ENCODE measurements at places on chromosomes 12 and 14.

DNA sequence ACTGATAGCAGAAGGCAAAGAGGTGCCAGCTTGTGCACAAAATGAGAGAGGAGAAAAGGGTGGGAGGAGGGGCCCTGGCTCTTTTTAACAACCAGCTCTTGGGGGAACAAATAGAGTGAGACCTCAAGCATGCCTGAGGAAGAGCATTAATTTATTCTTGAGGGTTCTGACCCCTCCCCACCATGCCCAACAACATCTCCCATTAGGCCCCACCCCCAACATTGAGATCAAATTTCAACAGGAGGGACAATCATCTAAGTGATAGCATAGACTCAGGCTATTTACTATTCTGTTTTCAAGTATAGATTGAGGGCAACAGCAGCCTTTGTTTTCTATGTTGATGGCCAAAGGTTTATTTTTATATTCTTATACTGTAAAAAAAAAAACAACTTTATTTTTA lies 59.7 kb downstream of the FUT8 start:
- no peak for DNase-seq

GRCh38 chr14:43042408-43042807 lies 1435.7 kb downstream of the LRFN5 start:
- DNase-seq, result no peak

GRCh38 chr12:64813723-64814122 lies 10.7 kb upstream of the TBC1D30 start:
- DNase-seq, result no peak

GRCh38 chr14:91901449-91902226 lies 34.3 kb upstream of the TC2N start:
- no peak for DNase-seq

DNA sequence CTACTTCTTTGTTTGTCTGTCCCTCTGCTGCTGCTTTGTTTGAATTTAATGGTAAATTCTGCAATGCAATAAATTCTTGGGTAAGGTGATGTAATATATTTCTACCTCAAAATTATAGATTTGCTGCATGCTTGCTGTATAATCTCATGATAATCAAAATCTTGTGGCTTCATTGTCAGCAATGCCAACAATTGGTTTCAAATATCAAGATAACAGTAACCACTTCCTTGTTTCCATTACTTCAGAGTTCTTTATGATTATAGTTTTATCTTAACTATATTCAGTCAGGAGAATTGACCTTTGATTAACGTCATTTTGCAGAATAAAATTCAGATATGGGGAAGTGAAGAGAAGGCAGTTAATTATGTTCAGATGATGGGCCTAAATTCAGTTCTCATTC lies 30.2 kb upstream of the RNU6-8 start:
- DNase-seq, result no peak

GRCh38 chr14:55438066-55438683 lies 2.2 kb downstream of the TBPL2 start:
- DNase-seq, result peak; percentile 62

GRCh38 chr12:122020795-122021192 lies 890 bp upstream of the BCL7A start:
- DNase-seq, result no peak

DNA sequence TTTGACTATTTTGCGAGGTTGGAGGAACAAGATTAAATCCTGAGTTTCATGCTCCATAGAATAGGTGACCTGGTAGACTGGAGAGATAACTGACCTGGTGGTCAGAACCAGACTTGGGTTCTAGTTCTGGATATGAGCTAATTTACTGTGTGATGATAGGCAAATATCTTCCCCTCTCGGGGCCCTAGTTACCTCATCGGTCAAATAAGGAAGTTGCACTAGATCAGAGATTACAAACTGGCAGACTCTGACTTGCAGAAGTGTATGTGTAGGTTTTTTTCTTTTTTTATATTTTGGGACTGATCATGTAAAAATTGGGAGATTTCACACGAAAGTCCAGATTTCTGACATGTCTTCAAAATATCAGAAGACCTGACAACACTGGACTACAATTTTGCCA lies 37.0 kb downstream of the RPH3A start:
- DNase-seq, result no peak

- DNase-seq, result no peak
Measured at GRCh38 chr12:94898388-94898787, 105.1 kb downstream of the NDUFA12 start.

- DNase-seq, result peak; percentile 90
Measured at GRCh38 chr14:25049568-25050268, at the start of gene STXBP6. STXBP6 (minus strand) TSS chr14:25050147; CDS start chr14:24974818, 75,329 bp downstream.

DNA sequence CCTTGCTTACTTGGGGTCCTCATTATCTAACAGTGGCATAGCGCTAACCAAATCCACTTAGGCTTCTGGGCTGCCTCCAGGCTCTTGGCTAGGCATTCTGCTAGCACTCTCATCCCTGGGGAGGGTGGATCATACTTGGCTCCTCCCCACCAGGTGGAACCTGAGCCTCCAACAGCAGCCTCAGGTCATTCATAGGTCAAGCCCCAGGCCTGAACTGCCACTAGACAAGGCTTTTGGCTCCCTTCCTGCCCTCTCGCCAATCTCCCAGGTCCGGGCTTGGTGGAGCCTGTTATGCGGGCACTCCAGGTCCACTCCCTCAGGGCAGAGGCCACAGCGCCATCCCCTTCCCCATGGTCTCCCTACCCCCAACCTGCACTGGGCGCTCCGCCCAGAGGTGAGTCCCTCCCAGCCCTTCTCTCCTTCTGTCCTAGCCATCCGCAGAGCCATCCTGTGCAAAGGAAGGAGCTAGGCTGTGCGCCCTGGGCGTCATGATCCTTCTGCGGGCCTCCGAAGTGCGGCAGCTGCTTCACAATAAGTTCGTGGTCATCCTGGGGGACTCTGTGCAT lies 154.9 kb upstream of the AMIGO2 start:
- DNase-seq, result no peak

GRCh38 chr14:101026341-101026740 lies 122.8 kb upstream of the RTL1 start:
- DNase-seq, result no peak

DNA sequence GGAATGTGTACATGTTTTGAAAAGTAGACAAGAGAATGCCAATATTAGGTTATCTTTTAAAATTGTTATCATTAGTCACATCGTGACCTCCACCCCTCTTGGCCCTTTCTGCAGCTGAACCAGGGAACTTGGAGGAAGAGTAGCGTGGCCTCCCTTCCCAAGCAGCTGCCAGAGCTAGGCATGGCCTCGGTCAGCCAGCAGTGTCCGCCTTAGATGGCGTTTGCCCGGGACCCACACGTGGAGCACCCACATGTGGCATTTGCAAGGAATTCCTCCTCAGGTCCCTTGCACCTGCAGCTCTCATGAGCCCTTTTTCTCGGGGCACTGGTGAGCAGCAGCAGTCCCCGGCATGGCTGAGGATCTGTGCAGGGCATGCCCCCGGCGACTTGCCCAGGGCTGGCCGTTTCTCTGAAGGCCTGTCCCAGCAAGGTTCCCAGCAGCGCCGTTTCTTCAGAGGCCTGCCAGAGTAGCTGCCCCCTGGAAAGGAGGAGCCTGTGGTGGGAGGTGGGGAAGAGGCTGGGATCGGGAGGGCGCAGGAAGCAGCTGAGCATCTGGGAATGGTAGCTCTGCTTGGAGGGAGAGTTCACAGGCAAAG lies 10.8 kb downstream of the JDP2 start:
- no peak for DNase-seq

DNA sequence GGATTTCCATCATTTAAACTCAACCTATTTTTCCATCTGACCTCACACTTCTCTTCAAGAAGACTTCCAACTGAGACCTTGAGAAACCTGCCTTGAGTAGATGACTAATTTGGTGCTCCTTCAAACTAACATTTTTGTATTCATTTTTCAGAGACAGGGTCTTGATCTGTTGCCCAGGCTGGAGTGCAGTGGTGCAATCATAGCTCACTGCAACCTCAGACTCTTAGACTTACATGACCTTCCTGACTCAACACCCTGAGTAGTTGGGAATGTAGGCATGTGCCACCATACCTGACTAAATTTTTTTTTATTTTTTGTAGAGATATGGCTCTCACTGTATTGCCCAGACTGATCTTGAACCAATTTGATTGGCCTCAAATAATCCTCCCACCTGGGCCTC lies 389.9 kb downstream of the PDZRN4 start:
- no peak for DNase-seq

- DNase-seq, result no peak
Measured at GRCh38 chr14:66330228-66330627, 155.9 kb upstream of the CCDC196 start.
